ENCODE measurements at places on chromosomes 5 and 9. TPM values are rescaled to one million over a fixed set of nuclear protein-coding genes. Genes with fewer than 3 reads are reported as not detected.
A peak's percentile ranks its signal among the peaks of the same experiment; 100 is the strongest.

DNA sequence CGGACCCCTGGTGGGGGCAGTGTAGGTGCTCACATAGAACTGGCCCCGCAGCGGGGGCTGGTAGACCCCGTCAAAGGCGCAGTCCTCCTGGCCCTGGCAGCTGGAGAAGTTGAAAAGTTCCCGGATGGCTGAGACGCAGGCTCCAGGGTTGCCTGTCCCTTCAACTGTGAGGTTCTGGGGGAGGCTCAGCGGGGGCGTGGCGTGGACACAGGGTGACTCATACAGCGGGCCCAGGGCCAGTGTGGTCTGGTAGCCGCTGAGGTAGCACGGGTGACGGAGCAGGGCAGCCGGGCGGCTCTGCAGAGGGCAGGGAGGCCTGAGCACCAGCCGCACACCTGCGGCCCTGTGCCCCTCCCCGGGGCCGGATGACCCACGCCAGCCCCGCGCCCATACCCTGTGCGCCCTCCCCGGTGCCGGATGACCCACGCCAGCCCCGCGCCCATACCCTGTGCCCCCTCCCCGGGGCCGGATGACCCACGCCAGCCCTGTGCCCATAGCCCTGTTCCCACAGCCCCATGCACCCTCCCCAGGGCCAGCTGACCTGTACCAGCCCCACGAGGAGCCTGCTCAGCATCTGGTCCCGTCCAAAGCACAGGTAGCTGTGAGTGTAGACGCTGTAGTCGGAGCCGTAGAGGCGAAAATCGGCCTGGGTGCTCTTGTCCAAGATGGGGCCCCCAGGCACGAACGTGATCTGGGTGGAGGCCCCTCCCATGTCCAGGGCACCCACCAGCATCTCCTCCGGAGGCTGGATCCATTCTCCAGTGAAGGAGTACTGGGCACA is 5.0 kb downstream of the ENTPD8 start:
- peak; percentile 60 for ATAC-seq

- ATAC-seq = peak; percentile 75
Measured at GRCh38 chr5:135126688-135127438, 92.8 kb upstream of the PITX1 start.

- no peak for ATAC-seq
Measured at GRCh38 chr5:167812871-167813270, 478.6 kb upstream of the WWC1 start.

DNA sequence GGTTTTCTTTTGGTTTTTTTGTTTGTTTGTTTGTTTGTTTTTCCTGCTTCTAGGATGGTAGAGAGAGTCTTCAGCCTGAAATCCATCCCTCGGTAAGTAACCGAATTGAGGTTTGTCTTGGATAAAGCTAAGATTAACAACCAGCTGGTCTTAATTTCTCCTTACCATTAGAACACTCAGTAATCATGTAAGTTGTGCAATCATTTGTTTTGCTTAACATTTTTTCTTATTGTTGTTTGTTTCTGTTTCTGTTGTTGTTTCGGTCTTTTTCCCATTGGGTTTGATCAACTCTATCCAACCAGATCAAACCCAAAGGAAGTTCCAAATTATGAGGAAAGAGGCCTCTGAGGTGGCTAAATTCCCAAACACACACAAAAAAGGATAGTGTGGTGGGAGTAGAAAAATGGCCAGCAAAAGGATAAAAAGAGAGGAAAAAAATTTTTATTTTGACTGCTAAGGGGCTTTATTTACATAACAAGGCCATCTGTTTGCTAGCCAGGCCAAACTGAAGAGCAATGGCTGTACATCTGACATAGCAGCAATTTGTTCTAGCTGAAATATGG is 49.6 kb upstream of the ANKRD31 start:
- ATAC-seq = no peak

- ATAC-seq = peak; percentile 63
Measured at GRCh38 chr9:76302947-76303550, 91.2 kb downstream of the RFK start.

- ATAC-seq = no peak
Measured at GRCh38 chr5:80190960-80191359, 64.9 kb downstream of the SERINC5 start.

- peak; percentile 36 for ATAC-seq
Measured at GRCh38 chr9:107367727-107368502, 84.8 kb downstream of the RAD23B start.

DNA sequence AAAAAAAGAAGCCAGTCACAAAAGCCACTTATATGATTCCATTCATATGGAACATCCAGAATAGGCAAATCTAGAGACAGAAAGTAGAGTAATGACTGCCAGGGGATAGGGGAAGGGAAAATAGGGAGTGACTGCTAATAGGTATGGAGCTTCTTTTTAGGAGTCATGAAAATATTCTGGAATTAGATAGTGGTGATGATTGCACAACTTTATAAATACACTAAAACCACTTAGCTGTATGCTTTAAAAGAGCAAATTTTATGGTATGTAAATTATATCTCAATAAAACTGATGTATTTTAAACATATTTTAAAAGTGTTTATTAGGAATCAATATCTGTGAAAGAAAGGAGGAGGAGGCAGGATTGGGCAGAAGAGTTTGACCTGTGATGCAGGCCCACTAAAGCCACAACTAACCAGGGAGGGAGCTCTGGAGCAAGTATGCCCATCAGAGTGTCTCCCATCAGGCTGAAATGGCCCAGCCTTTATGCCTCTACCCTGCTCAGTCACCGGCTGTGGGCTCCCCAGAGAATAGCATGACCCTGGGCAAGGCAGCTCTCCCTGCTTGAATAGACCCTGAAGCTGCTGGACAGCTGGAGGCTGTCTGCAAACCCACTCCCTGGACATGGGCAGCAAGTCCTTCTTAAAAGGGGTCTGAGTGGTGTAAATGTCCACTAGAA is 96.0 kb upstream of the SLC44A1 start:
- no peak for ATAC-seq

DNA sequence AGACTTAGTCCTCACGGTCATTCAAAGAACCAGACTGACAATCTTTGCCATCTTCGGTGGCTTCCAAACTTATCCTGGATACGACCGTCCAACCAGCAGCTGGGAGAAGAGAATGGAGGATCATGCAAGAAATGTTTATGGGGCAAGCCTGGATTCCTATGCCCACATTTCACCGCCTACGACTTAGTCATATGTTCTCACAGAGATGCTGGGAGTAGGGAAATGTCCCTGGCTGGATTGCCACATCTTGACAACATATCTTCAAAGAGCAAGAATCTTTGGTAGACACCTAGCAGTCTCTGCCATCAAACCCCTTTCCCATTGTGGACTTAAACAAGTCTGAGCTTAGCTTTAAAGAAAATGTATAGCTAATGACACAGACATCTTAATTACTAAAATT is 5.0 kb downstream of the MED7 start:
- ATAC-seq = no peak

GRCh38 chr9:114367772-114368569 is 19.8 kb downstream of the AKNA start:
- ATAC-seq = no peak

DNA sequence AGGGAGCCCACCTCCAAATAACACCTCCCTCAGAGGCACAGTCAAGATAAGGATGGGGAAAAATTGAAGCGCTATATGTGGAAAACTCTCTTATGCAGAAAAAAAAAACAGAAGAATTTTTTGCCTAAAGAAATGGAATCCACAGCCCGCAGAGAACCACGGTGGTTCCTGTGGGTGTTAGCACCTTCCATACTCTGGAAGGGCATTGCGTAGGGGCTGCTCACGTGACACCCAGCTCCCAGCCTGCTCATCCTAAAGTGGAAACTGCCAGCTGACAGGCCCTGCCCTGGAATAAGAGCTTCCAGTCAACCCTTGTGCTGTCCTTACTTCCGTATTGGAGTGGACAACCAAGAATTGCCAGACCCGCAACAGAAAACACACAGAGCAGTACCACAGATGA is 142.5 kb downstream of the FSTL4 start:
- no peak for ATAC-seq

DNA sequence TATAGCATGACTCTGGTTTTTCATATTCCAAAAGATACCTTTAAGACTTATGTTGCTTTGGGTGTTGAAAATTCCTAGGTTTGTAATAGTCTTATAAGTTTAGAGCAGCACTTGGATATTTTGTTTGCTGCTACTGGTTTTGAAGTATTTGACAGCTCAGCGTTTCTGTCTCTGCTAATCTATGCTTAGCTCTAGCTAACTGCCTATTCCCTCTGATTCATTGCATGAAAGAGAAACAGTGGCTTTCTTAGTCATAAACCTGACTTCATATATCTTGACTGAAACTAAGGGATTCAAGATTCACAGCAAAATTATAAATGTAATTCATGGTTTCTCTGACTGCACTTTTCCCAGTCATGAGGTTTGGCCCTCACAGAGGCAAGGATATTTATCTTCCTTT is 35.6 kb upstream of the ANXA1 start:
- peak; percentile 71 for ATAC-seq

GRCh38 chr5:3385991-3386519 is 209.6 kb upstream of the IRX1 start:
- ATAC-seq = no peak

- no peak for ATAC-seq
Measured at GRCh38 chr5:32290922-32291321, 21.8 kb downstream of the MTMR12 start.

DNA sequence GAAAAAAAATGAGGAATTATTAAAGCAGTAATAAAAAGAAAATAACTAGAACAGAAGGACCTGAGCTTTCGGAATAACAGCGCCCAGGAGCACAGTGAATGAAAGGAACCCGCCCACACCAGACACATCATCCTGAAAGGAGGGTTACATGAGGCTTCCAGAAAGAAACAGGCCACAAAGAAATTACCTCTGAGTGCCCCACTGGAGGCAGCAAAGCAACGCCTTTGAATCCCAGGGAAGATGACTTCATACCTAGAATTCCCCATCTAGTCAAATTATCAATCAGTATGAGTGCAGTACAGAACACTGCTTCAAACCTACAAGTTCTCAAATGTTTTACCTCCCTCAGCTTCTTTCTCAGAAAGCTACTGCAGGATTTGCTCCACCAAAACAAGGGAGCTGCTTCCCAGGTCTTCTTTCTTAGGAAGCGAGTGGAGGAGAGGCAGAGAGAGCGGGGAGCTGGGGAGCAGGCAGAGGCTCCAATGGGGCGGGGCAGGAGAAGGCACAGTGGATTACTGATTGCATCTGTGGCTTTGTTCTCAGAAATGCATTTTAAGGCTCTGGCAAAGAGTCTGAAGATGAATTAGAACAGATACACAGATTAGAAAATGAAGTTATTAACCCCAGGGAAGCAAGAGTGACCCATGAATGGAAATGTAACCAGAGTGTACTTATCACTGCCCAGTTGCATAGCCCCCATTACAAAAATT is 87.1 kb downstream of the SEMA4D start:
- ATAC-seq = no peak

GRCh38 chr9:89519366-89519805 is 21.5 kb upstream of the SEMA4D start:
- ATAC-seq = peak; percentile 91

GRCh38 chr9:36263683-36264082 is 5.4 kb upstream of the GNE start:
- ATAC-seq = no peak

GRCh38 chr5:179731791-179732411 is 721 bp upstream of the MAML1 start:
- ATAC-seq = peak; percentile 49

DNA sequence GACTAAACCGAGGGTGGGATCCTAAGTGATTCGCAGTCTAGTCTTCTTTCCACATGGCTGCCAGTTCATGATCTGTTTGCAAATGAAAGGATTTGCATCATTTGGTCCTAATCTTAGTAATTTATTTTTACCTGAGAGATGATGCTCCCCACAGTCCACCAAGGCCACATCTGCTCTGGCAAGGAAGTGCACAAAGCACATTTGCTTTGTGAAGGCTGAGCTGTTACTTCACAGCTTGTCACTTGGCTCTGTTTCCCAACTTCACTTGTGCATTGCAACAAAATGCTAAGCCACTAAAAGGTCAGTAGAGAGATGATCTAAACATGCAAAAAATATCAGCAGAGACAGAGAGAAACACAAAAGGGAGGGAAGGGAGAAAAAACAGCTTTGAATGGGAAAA is 128.5 kb upstream of the VLDLR start:
- no peak for ATAC-seq

DNA sequence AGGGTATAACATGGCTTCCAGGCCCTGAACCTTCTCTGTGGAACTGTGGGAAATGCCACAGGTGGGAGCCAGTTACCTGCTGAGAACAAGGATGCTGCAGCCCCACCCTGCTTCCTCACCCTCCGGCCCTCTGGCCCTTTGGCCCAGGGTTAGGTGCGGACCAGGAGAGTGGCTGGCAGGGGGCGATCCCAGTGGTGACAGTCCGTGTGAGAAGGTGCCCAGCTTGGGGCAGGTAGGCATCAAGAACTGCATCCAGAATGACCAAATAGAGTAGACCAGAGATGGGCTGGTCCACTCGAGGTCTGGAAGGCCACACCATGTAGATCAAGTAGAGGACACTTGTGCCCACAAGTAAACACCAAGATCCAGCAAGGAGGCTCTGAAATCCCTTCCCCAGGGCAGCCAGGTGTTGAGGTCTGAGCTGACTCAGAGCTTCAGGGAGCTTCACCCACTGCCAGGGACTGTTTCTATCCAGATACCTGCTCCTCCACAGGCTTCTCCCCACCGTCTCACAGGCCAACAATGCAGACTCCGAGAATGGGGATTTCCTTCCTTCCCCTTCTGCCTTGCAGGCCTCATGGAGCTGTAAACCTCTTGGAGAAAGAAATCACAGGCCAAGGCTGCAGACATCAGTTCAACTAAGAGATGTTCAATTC is 61.4 kb upstream of the ZSWIM6 start:
- ATAC-seq = peak; percentile 11

DNA sequence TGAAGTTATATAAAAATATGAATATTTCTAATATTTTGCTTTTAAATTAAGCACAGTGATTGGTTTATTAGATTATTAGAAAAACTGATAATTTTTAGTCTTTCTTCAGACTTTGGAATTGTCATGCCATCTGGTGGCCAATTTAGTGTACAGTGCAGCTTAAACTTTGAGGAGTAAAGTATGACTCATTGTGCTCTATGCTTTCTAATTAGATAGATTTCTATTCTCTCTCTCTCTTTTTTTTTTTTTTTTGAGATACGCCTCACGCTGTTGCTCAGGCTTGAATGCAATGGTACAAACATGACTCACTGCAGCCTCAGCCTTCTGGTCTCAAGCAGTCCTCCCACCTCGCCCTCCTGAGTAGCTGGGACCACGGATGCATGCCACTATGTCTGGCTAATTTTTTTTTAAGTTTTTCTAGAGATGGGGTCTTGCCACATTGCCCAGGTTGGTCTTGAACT is 42.1 kb upstream of the GPR21 start:
- peak; percentile 97 for ATAC-seq

FOXD4 gene
- total RNA-seq = 0.28 TPM

BARHL1 gene
- total RNA-seq = not detected

FPGS gene
- 28.3 TPM for total RNA-seq

DPH7 gene
- total RNA-seq = 12.6 TPM

FGF18 gene
- 0.08 TPM for total RNA-seq

IGIP gene
- total RNA-seq = 2.6 TPM

AK8 gene
- 1.7 TPM for total RNA-seq

PLAA gene
- 21.6 TPM for total RNA-seq

CCDC152 gene
- total RNA-seq = not detected

CYSRT1 gene
- total RNA-seq = 156 TPM

TERT gene
- total RNA-seq = not detected

PDE8B gene
- total RNA-seq = 0.12 TPM

MTX3 gene
- total RNA-seq = 12.5 TPM

TLR4 gene
- total RNA-seq = 1.0 TPM

Measured in esophagus mucosa (tissue), 1 donor.